ENCODE measurements at places on chromosomes 16 and 17.
A peak's percentile ranks its signal among the peaks of the same experiment; 100 is the strongest.

DNA sequence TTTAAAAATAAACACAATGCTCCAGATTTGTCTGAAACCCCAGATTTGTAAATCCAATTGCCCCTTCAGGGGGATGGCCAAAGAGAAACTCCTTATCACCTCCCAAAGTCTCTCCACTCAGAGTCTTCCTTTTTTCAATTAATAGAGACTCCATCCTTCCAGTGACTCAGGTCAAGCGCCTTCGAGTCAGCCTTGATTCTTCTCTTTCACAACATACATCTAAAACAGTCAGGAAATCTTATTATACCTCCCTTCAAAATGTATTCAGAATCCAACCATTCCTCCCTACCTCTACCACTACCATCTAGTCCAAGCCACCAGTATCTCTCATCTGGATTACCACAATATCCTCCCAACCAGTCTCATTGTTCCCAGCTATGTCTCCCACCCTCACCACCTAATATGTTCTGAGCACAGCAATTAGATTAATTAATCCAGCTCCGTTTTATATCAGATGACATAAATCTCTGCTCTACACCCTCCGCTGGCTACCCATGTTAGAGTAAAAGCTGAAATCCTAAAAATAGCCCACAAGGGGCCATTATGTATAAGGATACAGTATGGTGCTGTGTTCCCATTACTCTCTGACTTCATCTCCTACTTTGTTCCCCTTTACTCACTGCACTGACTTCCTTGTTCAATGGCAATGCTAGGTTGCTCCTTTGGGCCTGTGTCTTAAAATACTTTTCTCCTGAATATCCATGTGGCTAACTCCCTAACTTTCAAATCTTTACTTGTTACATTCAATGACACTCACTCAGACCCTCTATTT lies 11.8 kb downstream of the SIAH1 start:
- no peak for DNase-seq

DNA sequence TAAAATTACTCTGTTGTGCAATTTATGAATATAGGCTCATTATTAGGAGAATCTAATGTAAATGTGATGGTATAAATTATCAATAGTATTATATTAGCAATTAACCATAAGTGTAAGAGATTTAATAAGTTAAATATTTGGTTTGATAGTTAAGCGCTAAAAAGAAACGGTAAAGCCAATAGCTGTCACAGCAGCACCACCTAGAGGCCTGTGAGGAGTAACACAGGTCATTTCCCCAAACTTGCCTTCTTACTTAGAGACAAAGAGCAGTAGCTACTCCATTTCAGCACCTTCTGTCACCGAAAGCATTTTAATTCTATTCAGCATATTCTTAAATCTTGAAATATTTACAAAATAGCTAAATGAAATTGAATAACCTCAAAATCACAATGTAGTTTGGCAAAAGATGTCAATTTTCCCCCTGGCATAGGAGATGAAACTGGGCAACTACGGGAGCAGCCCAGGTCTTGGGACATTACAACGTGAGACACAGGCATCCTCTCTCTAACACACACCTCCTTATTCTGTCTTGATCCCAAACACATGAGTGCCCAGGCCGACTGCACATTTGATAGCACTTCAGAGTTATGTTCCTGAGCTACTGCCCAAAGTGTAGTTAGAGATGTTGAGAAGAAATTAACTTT lies 14.3 kb upstream of the DYNLRB2 start:
- DNase-seq, result peak; percentile 37

DNA sequence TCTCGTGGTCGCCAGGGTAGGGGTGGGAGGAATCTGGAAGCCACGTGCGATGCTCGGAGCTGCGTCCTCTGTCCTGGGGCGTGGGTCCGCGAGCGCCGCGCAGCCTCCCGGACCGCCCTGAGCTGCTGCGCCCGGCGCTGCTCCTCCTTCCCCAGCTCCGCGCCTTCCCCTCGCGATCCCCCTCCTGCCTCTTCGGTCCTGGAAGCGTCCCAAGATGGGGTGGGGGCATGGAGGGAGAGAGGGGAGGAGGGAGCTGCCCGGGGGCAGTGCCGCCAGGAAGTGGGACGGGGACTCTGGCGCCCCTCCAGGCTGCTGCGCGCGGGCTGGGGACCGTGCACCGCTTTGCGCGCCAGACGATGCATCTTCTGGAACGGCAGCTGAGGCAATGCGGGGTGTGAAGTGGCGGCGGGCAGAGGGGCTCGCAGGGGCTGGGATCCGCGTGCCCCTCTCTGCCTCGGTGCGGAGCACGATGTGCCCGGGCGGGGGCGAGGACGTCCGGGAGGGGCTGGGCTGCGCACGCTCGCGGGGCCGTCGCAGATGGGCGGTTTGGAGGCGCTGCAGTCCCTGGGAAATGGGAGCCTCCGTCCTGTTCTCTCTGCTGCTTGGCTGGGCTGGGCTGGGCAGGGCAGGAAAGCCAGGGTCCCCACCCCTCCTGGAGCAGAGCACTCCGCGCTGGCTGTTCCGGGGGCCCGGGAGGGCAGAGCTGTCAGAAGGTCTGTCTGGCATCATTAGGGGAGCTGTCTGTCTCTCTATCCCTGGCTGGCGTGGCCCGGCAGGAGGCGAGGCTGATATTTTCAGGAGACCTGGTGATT lies 388.0 kb downstream of the SEC14L1 start:
- DNase-seq, result peak; percentile 51

GRCh38 chr17:66351033-66351432 lies 48.6 kb downstream of the PRKCA start:
- no peak for DNase-seq

- no peak for DNase-seq
These were observed 19.7 kb upstream of the LRRC37A3 start for GRCh38 chr17:64938925-64939474.

- DNase-seq, result no peak
These were observed 162.0 kb downstream of the CHD9 start for GRCh38 chr16:53216798-53217197.
